ENCODE measurements at places on chromosomes 4 and X.

DNA sequence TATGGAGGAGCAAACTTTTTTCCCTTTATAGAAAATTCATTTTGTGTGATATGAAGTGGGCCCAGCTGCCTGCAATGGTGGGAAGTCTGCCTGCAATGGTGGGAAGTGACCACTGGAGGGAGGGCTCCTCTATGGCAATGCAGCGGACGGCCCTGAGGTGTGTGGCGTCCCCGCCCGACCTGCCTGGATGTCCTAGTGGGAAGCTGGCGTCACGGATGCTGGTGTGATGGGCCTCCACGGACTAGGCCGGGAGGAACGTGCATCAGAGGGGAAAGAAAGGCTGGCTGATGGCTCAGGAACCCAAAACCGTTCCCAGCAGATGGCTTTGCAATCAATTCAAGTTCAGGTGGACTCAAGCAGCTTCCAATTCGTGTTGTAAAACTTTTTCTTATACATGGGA lies 177.9 kb downstream of the AFAP1 start:
- peak; percentile 57 for DNase-seq

GRCh38 chr4:118037955-118038354 lies 3.7 kb downstream of the NDST3 start:
- no peak for DNase-seq

DNA sequence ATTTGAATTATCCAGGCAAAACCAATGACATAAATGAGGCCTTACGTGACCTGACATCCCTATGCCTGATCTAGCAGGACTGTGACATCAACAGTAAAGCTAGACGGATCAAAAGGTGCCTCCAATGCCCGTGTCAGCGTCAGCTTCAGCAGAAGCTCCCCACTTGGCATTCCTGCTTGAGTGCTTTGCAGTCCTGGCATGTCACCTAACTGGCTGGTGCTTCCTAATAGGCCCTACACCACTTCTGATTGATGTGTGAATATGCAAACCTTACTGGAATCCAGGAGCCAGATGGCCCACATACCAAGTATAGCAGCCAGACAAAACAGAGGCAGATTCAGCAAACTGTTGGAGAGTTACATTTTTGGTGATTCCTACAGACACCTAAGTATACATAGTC lies 224.2 kb downstream of the DMD start:
- DNase-seq = no peak

- no peak for DNase-seq
These were observed 129.1 kb downstream of the CPZ start for GRCh38 chr4:8721621-8722020.

GRCh38 chr4:75892508-75892907 lies 9.7 kb downstream of the PPEF2 start:
- no peak for DNase-seq

- no peak for DNase-seq
These were observed 202.3 kb upstream of the CENPE start for GRCh38 chr4:103400405-103400804.

- DNase-seq = no peak
These were observed 84.8 kb upstream of the BMP2K start for GRCh38 chr4:78691334-78691754.

DNA sequence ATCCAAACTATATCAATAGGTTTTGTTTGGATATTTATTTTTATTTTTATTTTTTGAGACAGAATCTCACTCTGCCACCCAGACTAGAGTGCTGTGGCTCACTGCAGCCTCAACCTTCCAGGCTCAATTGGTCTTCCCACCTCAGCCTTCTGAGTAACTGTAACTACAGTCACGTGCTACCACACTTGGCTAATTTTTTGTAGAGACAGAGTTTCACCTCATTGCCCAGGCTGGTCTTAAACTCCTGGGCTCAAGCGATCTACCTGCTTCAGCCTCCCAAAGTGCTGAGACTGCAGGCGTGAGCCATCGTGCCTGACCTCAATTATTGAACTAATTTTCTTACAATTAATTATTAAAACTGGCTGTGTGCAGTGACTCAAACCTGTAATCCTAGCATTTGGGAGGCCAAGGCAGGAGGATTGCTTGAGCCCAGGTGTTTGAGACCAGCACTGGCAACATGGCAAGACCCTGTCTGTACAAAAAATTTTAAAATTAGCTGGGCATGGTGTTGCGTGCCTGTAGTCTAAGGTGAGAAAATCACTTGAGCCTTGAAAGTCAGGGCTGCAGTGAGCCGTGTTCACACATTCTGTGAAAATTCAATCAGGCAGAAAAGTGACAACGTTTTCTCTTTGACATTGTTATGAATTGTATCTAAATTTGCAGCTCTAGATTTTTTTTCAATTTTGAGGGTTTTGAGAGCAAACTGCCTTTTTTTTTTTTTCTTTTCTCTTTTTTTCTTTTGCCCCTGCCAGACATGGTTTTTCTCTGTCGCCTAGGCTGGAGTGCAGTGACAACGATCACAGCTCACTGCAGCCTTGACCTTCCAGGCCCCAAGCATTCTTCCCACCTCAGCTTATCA lies 66.0 kb downstream of the UBE2K start:
- no peak for DNase-seq

DNA sequence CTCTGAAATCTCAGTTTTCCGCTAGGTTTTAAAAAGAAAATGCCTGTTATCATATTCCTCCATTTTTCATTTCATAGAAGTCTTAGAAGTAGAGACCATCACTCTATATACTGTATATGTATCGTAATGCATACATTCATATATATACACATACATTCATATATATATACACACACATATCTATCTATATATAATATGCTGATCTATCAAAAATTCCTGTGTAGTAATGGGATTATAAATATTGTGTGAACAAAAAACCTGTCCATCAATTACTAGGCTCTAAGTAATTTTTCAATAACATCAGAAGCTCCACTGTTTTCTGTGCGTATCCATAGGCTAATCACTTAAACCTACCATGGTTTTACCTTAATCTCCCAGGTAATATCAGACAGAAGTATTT lies 150.2 kb downstream of the DCHS2 start:
- no peak for DNase-seq

DNA sequence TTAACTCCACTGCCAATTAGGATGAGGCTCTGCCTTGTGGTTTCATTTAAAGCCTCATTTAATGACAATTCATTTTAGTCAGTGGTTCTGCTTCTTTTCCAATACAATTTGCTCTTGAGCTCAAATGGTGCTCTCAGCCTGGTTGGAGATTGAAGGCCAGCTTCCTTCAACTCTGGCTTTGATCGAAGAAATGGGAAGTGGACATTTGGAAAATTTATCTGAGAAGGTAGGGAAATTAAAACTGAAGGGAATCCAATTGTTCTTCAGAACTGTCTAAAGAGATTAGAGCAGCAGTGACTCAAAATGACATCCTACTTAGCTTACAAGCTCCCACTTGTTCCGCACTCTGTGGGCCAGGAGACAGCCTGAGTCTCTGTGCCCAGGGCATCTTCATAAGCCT lies 206.8 kb downstream of the SMARCA1 start:
- no peak for DNase-seq

GRCh38 chr4:185587030-185587426 lies 51.7 kb upstream of the PDLIM3 start:
- no peak for DNase-seq

GRCh38 chr4:10061650-10062415 lies 40.5 kb upstream of the SLC2A9 start:
- DNase-seq = no peak

- DNase-seq = no peak
These were observed 37.9 kb upstream of the HMX1 start for GRCh38 chr4:8909548-8909947.

GRCh38 chr4:31146366-31146765 lies 426.2 kb downstream of the PCDH7 start:
- no peak for DNase-seq

Measured in hippocampal formation (tissue), 2 donors.